ENCODE measurements at places on chromosomes 1 and 21.

GRCh38 chr21:15731243-15731613 is 1.4 kb downstream of the USP25 start:
- no peak for DNase-seq

DNA sequence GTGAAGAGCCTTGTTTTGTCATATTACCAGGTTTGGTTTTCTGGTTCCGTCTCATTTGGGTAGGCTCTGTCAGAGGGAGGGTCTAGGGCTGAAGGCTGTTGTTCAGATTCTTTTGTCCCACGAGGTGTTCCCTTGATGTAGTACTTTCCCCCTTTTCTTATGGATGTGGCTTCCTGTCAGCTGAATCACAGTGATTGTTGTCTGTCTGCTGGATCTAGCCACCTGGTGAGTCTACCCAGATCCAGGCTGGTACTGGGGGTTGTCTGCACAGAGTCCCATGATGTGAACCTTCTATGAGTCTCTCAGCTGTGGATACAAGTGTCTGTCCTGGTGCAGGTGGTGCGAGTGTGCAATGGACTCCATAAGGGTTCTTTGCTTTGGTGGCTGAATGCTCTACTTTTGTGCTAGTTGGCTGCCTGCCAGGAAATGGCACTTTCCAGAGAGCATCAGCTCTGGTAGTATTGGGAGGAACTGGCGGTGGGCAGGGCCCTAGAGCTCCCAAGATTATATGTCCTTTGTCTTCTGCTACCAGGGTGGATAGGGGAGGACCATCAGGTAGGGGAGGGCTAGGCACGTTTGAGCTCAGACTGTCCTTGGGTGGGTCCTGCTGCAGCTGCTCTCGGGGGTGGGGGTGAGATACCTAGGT is 246.0 kb downstream of the RYR2 start:
- DNase-seq: no peak

GRCh38 chr1:43068911-43069310 is 103.2 kb downstream of the EBNA1BP2 start:
- DNase-seq: no peak

DNA sequence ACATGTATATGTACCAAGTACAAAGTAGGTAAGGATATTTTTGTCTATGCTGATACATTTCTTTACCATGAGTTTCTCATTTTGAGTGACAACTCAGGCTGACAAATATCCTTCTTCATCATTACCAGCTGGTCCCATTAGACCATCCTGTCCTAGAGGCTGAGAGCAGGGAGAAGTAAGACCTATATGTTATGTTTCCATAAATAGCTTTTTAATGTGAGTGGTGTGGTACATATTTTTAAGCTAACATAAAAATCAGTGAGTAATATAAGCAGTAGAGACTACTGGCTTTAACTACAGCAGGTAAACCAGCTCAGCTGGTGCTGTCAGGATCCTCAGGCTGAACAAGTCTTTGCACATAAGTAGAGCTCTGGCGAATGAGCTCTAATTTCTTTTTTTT is 62.4 kb downstream of the CLEC20A start:
- no peak for DNase-seq

DNA sequence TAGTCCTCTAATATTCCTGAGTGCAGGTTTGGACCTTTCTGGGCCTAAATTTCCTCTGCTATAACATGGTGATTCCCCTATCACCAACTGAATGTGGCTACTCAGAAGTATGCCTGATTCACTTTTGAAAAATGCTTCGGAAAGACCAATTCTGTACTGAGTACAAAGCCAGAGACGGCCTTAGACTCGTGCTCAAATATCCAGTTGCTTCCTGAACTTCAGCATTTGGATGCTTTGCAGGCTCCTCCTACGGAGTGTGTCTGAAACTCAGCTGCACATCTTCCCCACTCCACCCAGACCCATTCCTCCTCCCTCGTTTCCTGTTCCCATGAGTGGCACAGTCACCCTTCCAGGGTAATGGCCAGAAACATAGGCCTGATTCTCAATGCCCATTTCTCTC is 98.4 kb upstream of the GADD45A start:
- DNase-seq: no peak

GRCh38 chr21:34524646-34525601 is 12.9 kb upstream of the KCNE1 start:
- no peak for DNase-seq

DNA sequence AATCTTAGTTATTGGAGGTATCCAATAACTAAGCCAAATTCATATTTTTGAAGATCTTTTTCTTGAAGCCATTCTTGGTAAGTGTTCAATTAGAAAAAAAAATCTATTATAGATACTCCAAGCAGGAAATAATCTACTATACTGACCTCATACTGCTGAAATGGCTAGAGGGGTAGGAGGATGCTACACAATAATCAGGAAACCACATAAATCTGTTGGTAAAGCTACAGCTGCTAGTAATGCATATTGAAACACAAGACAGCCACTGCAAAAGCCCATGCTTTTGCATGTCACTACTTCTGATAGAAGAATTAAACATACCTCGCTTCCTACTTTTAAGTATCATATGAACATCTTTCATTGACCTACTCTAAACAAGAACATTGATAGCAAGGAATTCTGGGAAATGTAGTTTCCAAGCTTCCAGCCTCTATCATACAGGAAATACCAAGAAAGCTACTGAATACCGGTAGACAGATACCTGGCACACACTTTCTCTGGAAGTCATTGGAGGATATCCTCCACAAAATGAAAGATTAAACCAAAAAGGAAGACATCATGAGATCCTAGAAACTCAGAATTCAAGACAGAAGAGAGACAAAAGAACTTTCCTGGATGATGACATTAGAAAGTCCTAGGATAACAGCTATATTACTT is 103.0 kb upstream of the VAV3 start:
- no peak for DNase-seq

GRCh38 chr1:51649593-51650091 is 32.8 kb downstream of the OSBPL9 start:
- no peak for DNase-seq

- no peak for DNase-seq
Measured at GRCh38 chr1:194477908-194478307, 1291.5 kb upstream of the B3GALT2 start.

DNA sequence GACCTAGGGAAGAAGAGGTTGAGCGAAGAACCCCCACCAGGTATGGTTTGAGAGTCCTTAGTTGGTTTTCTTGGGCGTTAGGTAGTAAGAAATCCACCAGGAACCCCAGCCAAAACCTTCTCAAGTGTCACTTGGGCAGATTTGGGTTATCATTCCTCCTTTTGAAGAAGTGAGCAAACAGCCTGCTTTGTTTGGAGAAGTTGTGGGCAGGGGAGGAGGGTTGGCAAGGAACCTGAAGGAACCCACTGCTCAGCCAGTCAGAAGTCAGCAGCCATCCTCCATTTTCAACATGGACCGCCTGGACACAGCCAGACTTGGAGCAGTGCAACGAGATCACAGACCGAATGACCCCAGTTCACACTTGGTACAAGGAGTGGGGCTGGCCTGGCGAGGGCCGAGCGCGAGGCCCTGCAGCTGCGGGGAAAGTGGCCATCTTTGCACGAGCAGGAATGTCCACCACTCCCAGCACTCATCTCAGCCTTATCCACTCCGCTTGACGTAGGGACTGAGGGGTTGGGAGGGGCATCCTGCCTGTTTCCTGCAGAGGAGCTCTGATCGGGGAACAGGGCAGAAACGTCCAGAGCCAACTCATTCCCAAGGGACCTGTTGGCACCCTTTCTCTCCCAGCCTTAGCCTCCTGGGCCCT is 7.2 kb downstream of the ADPRS start:
- DNase-seq: no peak

DNA sequence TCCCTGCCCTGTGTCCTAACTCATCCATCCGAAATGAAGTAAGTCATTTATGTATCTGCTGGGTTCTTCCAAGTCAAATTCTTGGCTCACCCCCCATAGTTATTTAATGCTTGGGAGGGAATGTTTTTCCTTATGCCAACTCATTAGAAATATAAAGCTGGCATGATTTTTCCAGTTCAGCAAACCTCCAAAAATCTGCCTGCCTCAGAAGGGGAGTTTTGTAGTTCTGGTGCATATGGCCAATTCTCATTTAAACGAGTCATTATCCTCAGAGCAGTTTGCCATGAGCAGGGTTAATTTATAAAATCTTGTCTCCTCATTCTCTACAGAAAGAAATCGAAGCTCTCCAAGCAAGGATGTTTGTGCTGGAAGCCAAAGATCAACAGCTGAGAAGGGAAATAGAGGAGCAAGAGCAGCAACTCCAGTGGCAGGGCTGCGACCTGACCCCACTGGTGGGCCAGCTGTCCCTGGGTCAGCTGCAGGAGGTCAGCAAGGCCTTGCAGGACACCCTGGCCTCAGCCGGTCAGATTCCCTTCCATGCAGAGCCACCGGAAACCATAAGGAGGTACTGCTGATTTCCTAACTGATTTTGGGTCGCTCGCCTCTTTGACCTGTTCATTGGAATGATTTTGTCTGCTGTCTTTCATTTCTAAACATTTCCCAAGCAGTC is 144.1 kb downstream of the DISC1 start:
- no peak for DNase-seq

DNA sequence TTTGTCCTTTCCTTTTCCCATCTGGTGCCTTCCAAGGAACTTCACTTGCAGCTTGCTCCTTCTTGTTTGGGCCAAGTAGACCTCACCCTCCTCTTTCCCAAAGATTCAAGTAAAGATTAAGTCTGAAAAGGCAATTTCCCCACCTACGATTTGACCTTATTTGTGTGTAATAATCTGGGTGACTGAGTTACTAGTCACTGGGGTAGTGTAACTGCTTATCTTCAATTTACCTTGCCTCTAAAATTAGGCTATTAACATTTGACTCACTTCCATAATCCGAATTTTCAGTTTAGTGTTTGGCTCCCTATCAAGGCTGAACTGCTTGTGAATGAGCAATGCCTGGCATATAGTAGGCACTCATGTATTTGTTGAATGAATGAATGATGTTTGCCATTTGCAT is 59.6 kb downstream of the PLA2G4A start:
- DNase-seq: no peak

DNA sequence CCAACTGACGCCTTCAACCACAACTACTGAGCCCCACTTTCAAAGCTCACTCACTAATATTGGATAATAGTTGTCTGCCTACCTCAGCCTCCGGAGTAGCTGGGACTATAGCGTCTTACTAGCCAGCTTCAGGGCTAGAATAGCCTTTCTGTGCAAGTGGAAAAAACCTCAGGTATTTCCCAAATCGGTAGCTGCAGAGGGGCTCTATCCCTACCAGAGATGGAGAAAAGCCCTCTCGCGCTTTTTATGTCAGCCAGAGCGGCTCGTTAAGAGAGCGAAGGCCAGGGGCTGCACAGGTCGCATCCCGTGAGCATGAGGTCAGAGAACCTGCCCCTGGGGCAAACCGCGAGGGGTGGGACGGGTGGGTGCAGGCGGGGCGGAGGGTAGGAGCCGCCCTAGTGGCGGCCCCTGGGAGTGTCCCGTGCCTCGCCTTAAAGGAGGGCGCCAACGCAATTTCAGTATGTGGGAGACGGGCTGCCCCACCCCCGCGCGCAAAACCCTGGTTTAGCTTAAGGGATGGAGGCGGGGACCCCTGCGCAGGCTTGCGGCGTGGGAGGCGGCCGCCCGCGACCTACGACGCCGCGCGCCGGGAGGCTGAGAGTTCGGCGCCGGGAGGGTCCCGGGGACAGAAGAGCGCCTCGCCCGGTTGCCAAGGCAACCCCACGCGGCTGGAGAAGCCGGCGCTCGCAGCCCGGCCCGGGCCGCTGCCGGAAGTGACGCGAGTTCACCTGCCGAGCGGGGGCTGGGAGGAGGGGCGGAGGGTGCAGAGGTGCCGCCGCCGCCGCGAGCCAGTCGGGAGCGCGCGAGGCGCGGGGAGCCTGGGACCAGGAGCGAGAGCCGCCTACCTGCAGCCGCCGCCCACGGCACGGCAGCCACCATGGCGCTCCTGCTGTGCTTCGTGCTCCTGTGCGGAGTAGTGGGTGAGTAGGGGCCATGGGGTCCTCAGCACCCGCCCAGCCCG is at the start of gene CXADR:
Gene CXADR, plus strand, starts transcription at position 791 of the 961 bp plus-strand sequence. Its CDS starts 87 bp downstream, at position 878.
- DNase-seq: peak; percentile 93

DNA sequence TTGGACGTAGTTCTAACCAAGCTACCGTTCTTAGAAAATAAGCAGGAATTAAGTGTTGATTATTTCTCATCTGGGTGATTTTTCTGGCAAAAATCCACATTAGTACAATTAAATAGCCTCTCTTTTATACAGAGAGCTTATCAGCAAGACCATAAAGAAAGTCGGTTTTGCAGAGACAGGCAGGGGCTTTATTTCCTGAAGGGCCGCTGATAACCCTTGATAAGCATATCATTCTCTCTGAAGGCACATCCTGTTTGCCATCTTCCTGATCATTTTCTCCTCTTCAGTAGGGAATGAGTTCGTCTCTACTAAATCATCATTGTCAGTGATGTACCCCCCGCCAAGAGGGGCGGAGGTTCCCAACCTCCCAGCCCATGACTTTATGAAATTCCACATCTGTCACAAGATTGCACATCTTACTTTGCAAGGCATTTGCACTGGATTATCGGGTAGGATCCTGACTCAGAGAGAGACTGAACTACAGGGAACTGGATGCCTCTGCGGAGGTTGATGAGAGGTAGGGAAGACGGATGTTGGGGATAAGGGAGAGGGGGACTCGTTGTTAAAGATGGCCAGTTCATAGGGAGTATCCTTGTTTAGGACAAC is 115.7 kb downstream of the KCNJ6 start:
- DNase-seq: no peak

DNA sequence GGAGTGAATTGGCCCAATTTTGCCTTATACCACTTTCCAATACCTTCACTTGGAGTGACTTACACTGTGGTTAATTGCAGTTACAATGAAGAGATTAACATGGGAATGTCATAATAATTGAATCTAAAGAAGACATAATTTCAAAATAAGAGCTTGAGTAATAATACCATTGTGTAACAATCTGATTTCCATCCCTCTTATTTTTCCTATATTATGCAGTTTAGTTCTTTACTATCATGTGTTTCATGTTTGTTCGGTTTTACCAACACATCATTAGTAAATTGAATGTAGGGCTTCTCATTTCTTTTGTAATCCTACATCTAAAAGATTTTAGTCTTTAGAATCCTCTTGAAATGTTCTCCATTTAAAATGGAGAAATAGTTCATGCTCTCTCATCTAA is 19.2 kb upstream of the XPR1 start:
- no peak for DNase-seq

GRCh38 chr1:74465193-74465681 is 47.2 kb downstream of the LRRC53 start:
- DNase-seq: no peak

- no peak for DNase-seq
Measured at GRCh38 chr1:220420726-220421125, 107.2 kb upstream of the MARK1 start.

GRCh38 chr1:160058087-160058486 is 11.9 kb downstream of the KCNJ10 start:
- no peak for DNase-seq

- DNase-seq: no peak
Measured at GRCh38 chr1:8364528-8365442, 46.9 kb downstream of the SLC45A1 start.

- DNase-seq: no peak
Measured at GRCh38 chr1:76294482-76295194, 220.1 kb downstream of the ST6GALNAC3 start.

DNA sequence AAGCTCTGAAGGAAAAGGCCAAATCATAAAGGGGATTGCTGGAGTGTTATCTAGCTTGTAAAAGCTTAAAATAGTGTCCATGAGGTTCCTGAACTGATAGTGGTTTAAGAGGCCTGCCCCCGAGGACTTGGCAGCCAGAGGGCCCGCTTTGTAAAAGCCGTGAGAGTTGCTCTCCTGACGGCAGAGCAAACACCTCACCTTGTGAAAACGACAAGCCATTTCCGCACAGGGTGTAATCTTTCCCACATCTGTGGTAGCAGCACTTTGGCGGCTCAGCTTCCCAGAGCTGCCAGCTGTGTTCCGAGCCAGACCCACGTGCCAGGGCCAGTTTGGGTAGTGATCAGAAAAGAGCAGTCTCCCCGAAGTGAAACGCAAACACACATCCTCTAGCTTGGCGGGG is 37.0 kb downstream of the SERBP1 start:
- no peak for DNase-seq

All from CD4-positive, alpha-beta T cell (primary cell).